Stimulated activated CD8-positive, alpha-beta memory T cell treated with anti-CD3 and anti-CD28 coated beads, Interleukin-4, amount 100 ng/mL, for 1 hour (primary cell): ENCODE measurements at places on chromosomes 16 and 17.

DNA sequence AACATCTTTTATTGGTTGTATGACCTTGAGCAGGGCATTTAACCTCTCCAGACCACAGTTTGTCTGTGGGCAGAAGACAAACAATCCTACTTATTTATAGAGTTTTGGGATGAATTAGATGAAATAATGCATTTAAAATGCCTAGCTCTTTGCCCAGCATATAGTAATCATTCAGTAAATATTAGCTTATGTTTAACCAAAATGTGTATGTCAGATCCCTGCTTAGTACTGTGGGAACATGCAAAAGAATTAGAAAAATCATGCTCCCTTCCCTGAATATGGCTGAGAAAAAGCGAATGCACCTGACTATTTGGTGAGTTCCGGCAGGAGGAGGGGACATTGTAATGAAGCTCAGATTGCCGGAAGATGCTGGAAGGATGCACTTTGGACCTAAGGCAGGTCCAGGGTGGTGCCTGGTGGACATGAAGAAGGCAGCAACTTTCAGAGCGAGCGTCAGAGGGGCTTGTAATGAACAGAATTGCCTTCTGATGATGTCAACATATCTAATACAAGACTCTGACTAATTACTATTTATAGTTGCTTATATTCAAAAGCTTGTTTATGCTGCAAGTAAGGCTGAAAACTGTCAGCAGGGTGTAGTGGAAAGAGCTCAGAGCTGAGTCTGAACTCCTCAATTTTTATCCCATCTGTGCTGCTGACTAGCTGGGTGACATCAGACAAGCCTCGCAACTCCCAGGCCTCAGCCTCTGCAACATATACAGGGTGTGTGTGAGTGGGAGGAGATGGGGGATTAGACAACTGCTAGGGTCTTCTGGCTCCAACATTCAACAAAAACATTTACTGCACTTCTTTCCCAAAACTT is 221.2 kb downstream of the PRKCA start:
- DNase-seq: no peak

DNA sequence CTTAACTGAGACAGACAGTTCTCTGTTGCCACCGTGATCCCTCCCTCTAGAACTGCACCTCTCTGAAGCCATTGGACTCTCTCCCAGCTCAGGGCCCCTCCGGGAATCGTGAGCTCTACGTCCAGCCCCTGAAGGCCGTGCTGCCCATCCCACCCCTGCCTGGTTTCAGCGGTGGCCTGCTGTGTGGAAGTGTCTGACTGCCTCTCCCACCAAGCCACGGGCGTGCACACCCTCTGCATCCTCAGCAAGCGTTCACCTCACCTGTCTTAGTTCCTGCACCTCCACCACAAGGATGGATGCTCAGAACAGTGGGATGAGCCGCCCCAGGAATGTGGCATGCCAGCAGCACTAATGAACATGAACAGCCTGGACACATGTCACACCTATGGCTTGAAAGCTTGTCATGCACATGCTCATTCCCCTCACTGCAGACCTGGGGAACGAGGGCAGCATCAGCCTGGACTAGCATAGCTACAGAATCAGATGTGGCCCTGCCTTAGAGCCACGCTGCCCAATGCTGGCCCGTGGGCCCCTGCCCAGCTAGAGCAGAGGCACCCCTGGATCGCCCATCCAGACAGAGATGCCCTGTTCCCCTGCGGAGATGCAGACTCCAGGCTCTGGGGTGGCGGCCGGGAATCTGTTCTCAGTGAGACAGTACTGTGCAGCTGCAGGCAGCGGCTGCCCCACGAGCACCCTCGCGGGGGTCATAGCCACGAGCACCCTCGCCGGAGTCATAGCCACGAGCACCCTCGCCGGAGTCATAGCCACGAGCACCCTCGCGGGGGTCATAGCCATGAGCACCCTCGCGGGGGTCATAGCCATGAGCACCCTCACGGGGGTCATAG is 73.7 kb upstream of the CHMP6 start:
- no peak for DNase-seq

DNA sequence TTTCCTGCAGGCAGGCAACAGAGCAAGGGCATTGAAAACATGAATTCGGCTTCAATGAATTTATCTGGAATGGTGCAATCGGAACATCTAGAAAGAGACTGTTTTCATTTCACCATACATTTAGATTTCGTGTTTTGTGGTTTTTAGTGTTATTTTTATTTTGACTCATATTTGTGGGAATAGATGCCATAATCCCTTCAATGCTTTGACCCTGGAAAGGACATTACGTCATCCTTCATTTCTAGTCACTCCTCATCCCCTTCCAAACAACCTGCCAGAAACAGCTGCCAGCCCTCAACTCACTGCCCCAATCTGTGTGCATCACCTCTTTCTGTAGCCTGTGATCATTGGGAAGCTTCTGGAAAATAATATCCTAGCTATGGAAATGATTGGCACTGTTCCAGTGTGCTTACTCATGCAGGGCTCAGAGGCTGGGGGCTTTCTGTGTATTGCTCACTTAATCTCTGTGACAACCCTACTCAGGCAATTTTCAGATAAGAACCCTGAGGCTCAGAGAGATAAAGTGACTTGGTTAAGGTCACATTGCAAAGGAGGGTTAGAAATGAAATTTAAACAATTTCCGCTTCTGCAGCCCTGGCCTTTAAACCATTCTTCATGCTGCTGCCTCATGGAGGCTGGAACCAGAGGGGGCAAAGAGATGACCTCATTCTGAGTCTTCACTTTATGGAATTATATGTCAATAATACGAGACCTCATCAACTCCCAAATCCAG is 9.5 kb upstream of the KSR1 start:
- DNase-seq: no peak

DNA sequence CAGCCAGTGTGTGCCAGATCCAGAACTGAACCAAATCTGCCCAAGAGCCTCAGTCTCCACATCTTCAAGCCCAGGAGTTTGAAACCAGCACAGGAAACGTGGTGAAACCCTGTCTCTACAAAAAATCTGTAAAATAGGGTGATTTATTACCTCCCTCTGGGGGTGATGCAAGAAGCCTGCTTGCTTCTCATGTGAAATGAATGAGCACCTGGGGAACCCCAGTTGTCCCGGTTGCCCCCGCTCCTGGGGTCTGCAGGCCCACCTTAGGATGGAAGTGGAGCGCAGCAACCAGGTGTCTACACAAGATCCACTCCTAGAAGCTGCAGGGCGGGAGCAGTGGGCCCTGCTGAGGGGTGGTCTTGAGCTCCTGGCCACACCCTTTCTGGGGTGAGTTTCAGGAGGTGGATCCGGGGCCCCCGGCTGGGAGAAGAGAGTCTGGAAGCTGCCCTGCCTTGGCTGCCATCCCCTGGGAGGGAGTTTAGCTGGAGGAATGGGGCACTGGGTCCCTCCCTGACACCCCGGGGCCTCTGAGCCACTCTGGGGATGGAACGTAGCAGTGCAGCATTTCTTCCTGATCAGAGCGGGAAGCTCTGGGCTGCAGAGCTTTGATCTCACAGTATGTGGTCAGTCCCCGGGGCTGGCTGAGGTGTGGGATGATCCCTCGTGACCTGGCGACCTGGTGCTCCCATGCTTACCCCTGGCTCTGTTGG is 117.8 kb downstream of the RAB11FIP4 start:
- no peak for DNase-seq

DNA sequence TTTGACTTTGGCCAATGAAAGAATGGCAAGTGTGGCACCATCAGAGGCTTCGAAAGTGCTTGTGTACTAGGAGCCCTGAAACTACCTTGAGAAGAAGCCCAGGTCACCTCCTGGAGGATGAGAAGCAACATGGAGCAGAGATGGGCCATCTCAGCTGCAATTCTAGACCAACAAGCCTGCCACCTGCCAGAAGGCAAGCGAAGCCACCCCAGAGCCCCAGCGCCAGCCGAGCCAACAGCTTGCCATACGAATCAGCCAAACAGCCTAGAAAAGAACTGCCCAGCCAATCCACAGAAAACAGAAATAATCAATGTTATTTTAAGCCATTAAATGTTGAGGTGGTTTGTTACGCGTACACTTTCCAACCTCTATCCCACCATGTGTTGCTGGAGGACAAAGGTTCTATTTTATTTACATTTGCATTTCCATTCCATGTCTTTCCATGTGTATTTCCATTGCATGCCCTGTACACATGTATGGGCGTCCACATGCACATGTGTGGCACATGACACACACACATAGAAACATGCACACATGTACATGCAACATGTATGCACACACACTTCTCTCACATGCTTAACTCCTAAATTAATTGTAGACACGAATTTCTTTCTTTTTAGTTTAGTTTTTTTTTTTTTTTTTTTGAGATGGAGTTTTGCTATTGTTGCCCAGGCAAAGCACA is 144.3 kb upstream of the TNRC6C start:
- no peak for DNase-seq

DNA sequence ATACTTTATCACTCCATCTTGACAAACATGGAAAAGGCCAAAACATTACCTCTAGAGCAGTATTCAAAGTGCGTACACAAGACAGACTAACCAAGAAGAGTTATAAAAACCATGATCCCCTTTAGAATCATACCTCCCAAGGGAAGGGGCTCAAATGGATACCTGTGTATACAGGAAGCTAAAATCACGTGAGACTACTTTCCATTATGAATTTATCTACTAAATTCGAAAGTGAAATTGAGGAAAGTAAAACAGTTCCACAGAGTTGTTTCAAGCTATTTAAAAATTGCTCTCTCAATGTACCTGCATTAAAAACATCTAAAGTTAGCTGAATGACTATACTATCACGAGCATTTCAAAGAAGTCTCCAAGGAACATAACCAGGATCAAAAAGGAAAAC is 32.7 kb downstream of the AP1G1 start:
- no peak for DNase-seq

GRCh38 chr17:83041305-83041704 is 38.1 kb upstream of the METRNL start:
- DNase-seq: no peak

- no peak for DNase-seq
These were observed 2.3 kb upstream of the PAFAH1B1 start for GRCh38 chr17:2591040-2591640.

GRCh38 chr17:43143201-43143600 is 18.0 kb upstream of the BRCA1 start:
- DNase-seq: no peak

DNA sequence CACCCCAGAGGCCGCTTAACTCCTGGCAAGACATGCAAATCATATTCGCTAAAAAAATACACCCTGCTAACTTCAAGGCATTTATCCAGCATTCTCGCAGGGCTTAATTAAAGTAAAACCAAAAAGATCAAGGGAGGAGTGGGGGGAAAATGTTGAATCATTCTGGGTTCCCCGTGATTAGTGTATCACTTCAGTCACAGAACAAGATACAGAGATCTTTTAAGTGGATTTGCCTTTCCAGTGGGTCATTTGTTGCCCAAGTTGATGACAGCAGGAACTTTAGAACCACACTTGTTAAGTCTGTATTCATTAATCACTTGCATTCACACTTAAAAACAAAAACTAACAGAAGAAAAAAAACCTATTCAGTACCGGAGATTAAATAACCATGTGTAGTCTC is 17.3 kb downstream of the CRYBA1 start:
- no peak for DNase-seq

DNA sequence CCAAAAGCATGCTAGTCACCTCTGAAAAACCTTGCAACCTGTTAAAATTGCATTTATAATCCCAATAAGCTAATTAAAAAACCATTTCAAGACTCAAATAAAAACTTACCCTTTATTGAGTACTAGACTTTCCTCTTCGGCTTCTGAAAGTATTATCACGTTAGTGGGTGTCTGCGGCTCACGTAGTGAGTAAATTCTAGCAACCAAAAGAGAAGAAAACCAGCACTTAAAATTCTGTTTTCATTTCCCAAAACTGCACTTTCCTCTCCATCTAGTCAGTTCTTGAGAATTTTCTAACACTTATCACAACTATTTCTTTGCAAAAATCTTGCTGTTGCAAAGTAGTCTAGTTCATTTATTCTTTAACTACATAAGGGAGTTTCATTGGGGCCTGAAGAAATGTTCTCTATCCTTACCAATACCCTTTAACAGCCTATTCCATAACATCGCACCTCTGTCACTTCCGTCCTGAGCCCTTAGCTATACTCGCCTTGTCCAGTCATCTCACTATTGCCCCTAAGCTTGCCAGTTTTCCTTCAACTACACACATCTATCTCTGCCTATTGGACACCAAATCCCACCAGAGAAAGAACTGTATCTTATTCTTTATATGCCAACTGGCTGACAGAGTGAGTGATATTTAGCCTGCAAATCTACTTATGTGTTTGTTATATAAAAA is 8.7 kb downstream of the NUP88 start:
- no peak for DNase-seq

DNA sequence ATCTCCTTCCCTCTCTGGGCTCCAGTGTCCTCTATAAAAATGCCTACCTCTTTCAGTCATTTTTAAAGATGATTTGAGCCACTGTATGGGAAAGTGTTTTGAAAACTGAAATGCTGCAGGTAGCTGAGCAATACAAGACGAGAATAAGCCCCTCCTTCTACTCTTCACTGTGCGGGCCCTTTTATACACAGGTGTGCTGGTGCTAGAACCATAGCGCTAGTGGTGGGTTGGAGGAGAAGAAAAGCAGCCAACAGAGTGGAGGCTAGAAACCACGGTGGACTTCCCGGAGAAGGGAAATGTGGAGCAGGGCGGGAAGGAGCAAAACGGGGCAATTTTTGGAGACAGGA is 58.2 kb upstream of the DLX4 start:
- DNase-seq: no peak

DNA sequence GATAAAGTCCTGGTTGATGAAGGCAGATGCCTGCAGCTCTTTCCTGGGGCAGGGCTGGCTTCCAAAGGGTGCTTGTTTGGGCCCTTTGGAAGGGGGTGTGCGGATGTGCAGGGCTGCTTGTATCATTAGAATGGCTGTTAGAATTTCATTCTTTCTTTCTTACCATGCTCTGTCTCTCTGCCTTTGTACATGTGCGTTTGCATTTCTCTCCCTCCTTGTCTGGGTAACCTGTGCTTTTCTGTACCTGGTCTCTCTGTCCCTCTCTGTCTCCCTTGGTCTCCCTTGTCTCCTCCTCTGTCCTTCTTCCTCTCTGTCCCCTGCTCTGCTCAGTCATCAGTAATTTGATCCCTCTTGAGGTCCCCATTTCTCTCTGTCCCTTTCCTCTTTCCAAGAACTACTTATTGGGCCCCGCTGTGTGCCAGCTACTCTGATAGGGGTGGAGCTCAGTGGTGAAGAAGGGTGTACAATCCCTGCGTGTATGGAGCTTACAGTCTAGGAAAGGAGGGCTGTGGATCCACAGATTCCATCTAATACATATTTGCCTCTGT is 69.3 kb downstream of the PLCG2 start:
- no peak for DNase-seq

GRCh38 chr16:49889725-49890397 is 33.9 kb upstream of the ZNF423 start:
- no peak for DNase-seq

GRCh38 chr17:42629411-42630009 is 20.0 kb downstream of the TUBG1 start:
- DNase-seq: no peak

- no peak for DNase-seq
These were observed 63.8 kb upstream of the GPRC5B start for GRCh38 chr16:19948186-19949104.

GRCh38 chr16:72468582-72468981 is 296.6 kb upstream of the PMFBP1 start:
- no peak for DNase-seq
